NCI-H1105 (cell line): ENCODE measurements at places on chromosomes 3 and 15.

- DNase-seq, result no peak
Measured at GRCh38 chr3:197003461-197004385, 25.9 kb downstream of the MELTF start.

DNA sequence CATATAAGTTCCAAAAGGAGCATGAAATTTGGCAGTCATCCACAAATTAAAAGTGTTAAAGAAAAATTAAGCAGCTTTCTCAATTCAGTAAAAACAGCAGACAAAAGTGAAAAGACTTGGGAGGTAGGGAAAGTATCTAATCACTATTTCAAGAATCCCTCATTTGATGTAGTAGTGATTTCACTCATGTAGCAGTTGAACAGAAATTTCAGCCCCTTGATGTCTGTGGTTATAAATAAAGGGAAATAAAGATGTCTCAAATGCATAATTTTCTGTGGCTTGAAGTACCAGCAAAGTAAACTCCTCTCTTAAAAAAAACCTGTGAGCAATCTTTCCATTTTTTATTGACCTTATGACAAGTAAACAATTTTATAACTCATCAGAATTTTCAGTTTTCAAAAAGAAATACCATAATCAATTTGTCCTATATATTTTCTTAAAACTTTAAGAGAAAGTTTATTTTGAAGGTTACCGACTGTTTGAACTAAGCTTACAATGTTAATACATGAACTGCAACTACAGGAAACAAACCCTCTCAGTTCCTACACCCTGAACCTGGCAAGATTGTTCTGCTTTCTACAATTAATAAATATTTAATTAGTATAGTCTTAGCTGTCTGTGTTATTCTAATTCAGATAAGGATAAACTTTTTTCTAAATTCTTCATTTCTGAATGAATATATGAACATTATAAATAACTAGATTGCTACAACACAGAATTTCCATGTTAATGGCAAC, 94.2 kb downstream of the CBLB start:
- no peak for DNase-seq

DNA sequence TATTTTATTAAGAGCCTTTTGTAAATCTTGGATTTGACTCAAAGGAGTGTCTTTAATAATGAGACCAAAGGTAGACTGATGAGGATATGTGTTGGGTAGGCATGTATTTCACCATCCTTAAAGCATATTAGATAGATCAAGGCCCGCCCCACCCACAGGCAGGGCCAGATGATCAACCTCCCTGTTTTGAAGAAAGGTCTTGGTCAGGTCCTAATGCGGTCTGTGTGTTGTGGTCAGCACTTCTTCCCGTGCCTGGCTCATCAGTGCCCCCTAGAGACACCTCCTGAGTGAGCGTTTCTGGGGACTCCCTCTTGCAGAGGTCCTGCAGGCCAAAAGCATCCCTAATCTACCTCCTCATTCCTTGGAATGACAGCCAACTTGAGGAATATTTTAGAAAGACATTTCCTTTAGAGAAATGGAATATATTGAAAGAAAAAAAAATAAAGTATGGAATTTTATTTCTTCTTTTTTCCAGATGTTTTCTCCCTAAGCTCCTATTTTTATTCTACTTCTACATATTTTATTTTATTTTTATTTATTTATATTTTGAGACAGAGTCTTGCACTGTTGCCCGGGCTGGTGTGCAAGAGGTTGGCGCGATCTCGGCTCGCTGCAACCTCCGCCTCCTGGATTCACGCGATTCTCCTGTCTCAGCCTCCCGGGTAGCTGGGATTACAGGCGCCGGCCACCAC, 6.0 kb downstream of the TM4SF4 start:
- peak; percentile 23 for DNase-seq

DNA sequence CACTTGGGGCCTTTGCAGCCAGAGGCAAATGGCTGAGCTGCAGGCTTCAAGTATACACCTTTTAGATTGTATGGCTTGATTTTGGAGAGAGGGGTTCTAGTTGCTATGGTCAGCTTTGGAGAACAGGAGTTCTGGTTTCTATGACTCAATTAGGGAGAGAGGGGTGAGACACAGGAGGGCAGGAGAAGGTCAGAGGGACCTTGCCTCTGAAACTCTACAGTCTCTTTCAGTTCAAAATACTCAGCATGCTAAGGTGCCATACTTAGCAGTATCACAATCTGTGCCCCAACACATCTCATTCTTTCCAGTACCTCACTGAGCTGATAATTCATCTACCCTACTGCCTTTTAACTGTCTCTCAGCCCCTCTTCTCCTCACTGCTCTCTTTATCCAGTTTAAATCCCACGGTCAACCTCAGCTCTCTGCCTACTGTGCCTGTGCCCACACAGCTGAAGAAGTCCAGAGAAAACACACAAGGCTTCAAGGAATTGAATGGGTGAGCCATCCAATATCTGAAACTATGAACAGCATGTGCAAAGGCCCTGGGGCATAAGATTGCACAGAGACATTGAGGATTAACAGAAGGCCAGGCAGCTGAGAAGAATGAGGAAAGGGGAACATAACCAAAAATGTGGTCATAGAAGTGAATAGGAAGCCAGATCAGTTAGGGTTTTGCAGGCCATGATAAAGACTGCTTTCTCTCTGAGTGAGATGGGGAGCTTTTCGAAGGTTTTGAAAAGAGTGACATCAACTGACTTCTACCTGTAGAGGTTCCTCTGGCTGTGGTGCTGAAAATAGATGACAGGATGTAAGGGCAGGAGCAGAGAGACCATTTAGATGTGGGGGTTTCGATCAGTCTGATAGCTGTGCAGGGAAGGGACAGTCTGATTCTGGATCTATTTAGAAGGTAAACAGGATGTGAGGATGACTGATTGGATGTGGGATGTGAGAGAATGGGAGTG, 54.5 kb upstream of the C3orf80 start:
- DNase-seq, result no peak

- peak; percentile 73 for DNase-seq
Measured at GRCh38 chr15:57732526-57733331, 26.2 kb downstream of the POLR2M start.

DNA sequence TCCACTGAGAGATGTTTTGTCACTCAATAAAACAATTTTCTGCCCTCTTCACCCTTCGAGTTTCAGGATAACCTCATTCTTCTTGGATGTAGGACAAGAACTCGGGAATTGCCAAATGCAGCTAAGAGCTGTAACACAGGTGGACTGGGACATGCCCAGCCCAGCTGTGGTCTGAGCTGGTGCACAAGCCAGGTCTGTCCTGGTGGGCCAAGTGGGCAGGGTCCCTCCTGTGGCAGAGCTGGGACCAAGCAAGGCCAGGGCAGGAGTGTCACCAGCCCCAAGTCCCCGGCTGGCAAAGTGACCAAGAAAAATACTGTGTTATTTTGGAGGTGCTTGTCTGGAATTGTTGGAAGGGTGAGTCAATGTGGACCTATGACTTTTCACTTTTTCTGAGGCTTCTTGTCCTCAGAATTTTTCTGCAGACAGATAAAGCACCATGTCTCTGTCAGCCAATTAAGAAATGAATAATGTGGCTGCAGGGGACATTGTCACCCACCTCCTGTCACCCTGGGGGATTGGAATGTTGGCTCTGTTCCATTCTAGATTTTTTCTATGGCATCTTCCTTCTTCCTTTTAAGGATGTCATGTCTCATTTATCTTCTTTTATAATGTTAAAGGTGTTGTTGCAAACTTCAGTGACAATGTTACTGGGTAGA, 645.2 kb upstream of the EPHA6 start:
- DNase-seq, result no peak

GRCh38 chr3:31925271-31925630, 55.8 kb downstream of the OSBPL10 start:
- no peak for DNase-seq

DNA sequence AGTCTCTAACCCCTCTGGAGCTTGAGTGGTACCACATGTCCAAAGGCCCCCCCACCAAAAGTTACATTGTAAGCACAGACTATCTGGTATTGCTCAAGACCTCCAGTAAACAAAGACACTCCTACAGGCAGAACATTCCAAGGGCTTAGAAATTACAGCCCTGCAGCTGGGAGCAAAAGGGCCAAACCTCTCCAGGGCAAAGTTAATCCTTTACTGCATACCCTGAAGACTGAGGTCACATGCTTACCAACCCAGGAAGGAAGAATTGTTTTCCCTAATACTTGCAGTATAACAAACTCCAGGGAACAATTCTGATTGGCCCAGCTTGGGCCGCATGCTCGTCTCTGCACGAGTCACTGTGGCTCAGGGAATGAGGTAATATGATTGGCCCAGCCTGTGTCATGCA, 266.1 kb upstream of the NR2F2 start:
- DNase-seq, result no peak

DNA sequence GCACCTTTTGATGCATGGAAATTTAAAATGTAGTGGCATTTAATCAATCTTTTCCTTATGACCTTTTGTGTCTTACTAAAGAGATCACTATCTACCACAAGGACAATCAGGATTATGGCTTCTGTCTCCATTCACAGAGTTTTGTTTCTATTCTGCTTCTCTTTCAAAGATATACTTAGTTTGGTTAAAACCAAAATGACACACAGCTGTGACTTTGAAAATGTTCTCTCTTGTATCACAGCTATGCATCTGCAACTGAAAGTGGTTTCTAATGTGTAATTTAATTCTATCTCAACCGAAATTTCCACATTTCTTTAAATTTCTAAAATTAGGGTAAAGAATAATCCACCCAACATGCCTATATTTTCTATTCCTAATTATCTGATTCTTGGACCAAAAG, 27.7 kb downstream of the HLTF start:
- no peak for DNase-seq

DNA sequence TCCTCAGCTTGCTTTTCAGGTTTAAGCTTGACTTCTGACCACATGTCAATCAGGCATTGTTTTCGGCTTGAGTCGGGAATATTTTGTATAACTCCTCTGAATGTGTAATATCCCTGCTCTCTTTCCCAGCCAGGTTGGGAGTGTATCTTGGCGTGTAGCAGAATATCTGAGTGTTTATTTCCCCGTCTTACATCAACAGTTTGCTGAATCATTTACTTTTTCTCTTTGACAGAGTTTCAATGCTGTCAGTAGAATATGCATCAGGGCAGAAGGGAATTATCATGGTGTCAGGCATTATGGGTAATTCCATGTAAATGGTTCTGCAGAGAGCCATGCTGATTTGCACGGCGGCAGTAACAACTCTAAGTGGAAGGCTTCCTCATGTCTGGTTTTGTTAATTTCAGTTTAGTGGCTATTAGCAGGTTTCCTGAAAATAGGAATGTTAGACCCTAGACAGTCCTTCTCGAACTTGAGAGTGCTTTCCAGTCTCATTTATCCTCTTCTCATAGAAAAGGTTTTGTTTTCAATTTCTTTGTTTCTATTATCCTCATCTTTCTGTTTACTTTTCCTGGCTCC, 566.3 kb downstream of the AGBL1 start:
- DNase-seq, result peak; percentile 71

GRCh38 chr3:189410522-189410921, 220.7 kb upstream of the TP63 start:
- no peak for DNase-seq

GRCh38 chr3:18423401-18424212, 1.5 kb downstream of the SATB1 start:
- no peak for DNase-seq

GRCh38 chr15:83854950-83855707, 201.2 kb downstream of the ADAMTSL3 start:
- no peak for DNase-seq

DNA sequence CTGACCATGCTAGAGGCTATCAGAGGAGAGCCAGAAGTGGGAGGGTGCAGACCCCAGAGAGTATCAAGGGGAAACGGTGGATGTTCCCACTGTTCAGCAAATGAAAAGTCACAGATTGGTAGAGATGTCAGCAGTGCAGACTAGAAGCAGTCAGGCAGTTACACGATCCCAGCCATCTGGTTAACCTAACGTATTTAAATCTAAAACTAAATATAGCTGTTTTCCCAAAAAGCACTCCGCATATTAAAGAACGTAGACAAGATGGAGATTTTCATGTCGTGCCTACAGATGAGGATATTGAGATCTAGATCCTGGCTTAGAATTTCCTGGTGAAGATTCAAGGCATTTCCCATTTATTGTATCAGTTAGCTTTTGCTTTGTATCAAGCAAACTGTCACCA, 25.2 kb downstream of the PXYLP1 start:
- no peak for DNase-seq

- no peak for DNase-seq
Measured at GRCh38 chr3:161607056-161607455, 110.4 kb downstream of the OTOL1 start.
